Amygdala (tissue), 56 donors: ENCODE measurements at places on chromosomes 11 and 22.

DNA sequence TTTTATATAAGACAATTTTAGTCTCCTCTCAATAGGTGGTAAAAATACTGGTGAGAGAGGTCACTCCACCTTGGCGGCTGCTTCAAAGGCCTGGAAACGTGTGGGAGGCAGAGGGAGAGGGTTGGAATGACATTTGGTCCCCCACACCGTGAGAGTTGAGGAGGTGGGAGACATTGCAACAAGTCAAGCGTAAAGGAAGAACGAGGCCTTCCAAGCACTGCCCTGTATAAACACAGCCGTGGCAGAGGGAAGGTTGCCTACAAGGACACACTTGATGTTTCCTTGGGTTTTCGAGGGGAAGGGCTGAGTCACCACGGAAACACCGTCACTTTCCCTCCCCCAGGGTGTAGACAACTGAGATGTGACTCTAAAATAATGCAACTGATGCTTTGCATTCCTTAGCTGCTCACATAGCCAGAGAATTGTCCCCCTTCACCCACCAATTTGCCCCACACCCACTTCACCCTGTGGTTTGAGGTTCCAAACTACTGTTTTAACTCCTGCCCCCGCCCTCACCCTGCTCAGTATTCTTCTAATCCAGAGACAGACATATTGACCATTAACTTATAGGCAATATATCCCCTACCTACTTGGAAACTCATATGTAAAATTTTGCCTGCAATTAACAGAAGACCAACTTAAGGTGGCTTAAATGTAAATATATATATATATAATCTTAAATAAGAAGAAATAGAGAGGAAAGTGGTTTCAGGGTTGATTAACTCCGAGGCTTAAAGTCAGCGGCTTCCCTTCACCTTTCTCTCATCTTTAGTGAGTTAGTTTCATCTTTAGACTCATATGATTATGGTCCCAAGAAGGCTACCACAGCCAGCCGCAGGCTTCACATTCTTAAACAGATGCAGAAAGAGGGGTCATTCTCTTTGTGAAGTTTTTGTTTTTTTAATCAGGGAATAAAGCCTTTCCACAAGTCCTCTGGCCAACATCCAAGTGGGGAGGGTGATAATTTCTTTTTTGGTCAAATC, 54.1 kb upstream of the BDNF start:
- no peak for DNase-seq

DNA sequence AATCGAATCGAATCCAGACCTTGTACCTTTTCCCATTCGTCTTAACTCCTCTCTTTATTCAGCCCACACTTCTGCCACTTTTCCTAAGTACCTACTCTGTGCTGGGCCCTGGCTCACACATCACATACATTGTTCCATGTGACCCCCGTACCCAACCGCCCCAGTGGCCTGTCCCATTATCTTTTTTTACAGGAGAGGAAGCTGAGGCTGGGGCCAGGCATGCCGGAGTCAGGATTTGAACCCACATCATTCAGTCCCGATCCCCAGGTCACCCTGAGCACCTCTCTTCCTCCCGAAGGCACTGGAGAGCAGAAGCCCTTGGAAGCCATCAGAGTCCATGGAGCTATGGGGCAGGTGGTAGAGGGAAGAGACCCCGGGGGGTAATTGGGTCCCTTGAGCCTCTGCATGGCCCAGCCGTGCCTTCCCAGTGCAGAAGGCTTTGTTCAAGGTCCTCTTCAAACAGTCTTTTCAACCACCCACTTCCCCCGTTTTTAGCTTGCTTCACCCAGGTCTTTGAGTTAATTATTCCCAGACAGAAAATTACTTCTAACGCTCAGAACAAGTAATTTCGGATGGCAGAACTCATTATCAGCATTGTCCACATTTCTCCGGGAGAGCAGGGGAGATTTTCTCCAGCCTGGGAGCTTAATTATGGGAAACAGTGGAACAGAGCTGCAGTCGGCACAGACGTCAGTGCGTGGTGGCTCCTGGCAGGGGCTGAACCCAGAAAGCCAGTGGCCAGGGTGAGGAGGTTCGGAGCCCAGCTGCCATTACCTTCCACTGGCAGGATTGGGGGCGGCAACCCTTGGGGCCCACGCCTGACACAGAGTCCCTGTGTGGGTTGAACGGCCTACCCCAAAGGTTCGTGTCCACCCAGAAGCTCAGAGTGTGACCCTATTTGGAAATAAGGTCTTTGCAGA, 82.4 kb upstream of the RTL6 start:
- no peak for DNase-seq

DNA sequence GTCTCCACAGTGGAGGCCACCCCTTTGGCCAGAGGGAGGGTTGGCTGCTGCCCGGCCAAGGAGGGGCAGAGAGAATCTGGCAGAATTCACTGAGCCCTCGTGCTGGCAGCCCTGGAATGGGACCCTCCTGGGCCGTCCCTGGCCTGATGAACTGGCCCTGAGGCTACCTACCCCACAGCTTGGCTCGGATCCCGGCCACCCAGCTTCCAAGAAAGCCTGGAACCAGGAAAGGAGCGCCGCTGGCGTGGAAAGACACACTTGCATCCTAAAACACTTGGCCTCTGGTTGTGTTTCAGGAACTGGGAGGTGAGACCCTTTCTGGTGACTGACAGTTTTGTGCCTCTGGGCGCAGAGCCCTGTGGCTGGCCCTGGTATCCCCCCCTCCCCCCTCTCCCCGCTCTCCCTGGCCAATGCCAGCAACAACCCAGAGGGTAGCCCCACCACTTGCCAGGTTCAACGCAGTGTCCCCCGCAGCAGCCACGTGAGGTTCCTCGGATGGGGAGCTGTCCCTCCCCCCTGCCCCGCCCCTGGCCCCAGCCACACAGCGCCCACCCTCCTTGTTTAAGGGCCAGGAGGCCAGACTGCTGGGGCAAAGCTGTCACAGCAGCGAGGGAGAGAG, 693 bp downstream of the NFAM1 start:
- DNase-seq: peak; percentile 31

- no peak for DNase-seq
These were observed 13.8 kb downstream of the OR5B21 start for GRCh38 chr11:58494101-58494500.

- no peak for DNase-seq
These were observed 182.3 kb downstream of the BLID start for GRCh38 chr11:121933694-121934093.

DNA sequence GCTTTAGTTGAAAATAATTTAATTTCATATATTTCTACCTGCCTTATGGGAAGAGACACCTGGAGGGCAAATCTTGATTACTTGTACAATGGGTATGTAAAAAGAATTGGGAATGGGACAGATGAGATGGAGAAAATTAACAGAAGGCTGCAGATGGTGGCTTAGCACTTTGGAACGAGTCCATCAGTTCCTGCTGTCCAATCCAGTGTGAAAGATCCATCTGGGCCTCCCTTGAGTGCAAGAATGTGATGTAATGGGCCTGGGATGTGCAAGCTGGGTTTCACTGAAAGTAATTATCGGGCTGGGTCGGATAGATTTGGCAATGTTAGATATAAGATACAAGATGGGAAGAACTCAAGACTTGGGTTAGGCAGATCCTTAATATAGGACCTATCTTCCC, 42.0 kb downstream of the CECR2 start:
- peak; percentile 33 for DNase-seq

- no peak for DNase-seq
These were observed 406.3 kb downstream of the CADM1 start for GRCh38 chr11:115097796-115098408.
